ENCODE measurements at places on chromosomes 6 and 20.

DNA sequence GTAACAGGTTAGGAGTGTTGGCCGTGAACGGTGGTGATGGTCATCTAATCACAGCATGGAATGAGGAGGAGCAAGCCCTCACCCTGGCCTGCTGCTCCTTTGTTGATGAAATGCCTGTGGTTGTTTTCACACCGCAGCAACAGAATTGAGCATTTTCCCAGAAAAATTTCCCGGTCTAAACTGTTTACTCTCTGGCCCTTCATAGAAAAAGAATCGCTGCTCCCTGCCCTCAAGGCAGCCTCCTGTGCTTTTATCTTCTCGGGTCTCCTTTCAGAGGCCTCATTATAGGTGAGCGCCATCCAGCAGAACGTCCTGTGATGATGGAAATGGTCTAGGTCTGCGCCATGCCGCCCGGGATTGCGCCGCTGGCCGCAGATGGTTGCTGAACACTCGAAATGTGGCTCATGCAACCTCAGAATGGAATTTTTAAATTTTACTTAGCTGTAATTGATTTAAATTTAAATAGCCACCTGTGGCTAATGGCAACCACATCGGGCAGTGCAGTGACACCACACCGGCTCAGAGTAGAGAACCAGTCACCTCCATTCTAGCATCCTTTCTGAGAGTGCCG, 30.2 kb downstream of the PHACTR3 start:
- no peak for DNase-seq

GRCh38 chr6:130473886-130474285, 108.1 kb downstream of the TMEM200A start:
- no peak for DNase-seq

DNA sequence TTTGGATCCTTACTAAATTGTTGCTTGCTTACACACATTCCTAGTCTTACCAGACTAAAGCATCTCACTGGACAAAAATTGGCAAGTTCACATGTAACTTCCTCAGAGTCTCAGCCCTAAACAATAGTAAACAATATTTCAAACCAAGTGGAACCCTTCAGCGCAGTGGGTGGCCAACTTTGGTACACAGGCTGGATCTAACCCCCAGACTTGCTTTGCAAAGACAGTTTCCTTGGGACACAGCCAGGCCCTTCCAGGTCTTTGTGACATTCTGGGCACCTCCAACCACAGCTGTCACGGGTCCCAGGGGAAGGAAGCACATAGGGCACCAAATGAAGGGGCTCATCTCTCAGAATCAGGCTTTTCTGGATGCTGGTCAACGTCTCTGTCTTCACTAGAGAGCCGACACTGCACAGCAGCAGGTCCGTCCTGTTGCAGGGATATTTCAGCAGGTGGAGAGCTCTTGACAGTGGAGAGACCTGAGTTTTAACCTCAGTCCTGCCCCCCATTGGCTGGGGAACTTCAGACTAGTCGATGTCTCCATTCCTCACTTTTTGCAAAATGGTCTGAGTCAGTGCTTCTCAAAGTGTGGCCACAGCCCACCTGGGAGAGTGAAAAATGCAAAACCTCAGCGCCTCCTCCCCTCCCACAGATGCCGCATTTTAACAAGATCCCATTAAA, 91.4 kb downstream of the BFSP1 start:
- no peak for DNase-seq

DNA sequence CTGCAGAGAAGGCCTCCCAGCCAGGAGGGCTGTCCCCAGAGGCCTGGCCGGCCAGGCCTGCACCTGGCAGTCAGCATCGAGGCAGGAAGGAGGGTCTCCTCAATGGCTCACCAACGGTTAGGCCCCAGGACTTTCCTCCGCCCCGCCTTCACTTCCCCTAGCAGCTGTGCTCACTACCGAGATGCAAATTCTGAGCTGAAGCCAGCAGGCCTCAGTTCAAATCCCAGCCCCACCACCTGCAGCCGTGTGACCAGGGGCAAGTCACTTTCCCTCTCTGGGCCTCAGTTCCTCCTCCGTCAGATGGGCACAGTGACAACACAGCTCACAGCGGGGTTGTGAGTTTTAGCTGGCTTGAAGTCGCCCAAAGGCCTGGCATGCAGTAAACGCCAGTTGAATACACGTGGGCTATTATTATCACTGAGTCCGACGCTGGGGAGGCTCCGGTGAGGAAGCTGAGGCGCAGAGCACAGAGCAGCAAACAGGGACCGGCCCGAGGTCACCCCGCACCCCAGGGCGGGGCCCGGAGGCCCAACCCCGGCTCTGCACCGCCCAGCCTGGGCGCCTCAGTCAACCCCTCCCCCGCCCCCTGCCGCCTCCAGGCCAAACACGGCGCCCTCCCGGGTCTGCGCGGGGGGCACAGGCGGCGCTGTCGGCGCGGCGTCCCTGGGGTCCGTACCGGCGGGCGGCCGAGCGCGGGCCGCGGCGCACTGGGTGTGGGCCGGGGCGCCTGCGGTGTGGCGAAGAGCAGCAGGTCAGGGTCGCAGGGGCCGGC, 671 bp downstream of the E2F1 start:
- peak; percentile 47 for DNase-seq

DNA sequence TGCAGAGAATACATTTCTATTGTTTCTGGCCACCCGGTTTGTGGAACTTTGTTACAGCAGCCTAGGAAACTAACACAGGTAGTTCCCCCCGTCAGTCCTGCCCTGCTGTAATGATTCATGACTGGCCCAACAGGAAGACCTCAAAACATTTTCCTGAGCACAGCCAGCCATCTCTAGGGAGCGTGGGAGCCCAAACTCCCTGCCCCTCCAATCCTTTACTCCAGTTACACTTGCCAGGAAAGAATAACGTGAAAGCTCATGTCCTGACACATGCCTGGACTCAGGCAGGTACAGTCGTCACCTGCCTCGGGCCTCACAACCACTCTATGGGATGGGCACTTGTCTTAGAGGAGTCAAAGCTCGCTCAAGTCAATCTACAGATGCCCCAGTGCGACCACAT, 8.4 kb downstream of the TXNDC5 start:
- DNase-seq = no peak

- DNase-seq = no peak
Measured at GRCh38 chr20:17648315-17648646, 33.8 kb downstream of the RRBP1 start.

GRCh38 chr6:37783856-37784584, 35.5 kb upstream of the ZFAND3 start:
- DNase-seq = no peak

DNA sequence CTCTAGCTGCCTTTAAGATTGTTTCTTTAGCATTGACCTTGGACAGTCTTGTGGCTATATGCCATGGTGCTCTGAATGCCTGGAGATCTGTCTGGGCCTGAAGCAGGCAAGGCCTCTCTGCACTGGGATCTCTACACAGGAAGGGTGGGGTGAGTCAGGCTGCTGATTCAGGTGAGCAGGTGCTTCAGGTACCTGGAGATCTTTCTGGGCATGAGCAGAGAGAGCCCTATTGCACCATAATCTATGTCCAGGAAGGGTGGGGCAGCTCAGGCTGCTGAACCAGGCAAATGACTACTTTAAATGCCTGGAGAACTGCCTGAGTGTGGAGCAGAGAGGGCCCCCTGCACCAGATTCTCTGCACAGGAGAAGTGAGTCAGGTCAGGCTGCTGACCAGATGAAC, 94.5 kb downstream of the TPBG start:
- DNase-seq = no peak

DNA sequence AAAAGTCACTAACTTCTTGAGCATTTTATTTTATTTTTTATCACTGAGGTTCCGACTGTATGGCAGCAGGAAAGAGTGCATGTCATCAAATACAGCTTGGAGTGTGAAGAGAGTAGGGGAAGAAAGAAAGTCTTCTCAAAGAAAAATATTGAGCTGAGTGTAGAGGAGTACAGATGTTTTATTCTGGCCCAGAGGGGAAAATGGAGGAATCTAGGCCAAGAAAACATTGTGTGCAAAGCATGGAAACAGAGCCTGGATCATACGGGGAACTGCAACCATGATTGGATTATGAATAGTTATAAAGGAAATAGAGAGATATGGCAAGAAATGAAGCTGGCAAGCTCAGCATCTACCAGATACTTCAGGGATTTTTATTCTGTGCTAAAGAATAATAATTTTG, 104.2 kb upstream of the SCGN start:
- no peak for DNase-seq

DNA sequence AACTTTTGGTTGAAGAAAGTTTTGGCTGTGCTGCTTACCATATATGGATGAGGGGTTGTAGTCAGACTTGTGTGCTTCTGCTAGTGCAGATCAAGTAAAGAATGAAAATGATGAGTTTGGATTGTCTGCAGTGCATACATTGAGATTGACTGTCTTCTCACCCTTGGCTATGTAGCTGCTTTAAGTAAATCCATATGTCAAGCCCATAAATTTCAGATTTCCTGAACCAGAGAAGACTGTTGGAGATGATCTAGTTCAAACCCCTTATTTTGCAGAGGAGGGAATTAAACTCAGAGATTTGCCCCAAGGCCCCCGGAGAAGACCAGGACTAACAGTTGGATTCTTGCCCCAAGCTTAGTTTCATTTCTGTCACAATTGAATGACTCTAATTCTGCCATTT, 67.2 kb downstream of the PKIB start:
- DNase-seq = no peak

DNA sequence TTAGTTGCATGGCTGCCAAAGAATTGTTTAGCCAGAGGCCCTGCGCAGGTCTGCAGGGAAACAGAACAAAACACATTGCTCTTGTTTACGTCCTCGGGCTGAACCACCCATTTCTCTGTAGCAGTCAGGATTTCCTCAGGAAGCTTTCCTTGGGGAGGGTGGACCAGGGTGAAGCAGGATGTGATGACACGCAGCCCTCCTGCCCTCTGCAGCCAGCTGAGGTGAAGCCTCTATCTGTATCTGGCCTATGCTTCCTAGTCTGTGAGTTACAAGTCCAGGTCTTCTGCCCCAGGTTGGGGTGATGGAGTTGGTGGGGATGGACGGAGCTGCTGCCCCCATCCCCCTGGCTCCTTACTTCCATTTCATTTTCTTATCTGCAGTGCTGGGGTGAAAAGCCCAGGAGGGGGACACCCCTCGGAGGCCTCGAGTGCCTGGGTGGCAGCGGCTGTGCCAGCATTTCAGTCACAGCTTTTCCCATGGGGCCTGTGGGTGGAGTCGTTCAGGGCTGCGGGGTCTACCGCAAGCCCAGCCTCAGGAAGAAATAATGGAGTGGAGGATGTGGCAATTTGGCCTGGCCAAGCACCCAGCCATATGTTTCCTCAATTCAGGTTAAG, 24.9 kb downstream of the SASH1 start:
- DNase-seq = no peak

DNA sequence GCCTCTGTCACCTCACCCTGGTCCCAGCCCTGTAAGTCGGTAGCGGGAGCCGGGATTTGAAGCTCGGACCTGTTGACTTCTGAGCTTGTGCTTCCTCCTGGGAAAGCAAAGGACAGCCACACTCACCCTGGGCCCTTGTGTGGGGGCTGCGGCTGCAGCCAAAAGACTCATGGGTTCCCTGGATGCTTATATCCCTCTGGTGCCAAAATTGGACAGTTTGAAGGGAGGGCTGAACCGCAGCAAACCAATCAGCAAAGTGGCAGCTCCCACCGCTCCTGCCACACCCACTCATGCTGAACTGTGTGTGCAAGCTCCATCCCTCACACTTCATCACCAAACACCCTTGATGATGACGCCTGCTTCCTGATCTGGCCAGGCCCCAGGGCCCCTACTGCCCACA, 3.9 kb upstream of the CCN5 start:
- no peak for DNase-seq

- DNase-seq = no peak
Measured at GRCh38 chr6:85237478-85237877, 212.4 kb upstream of the NT5E start.

DNA sequence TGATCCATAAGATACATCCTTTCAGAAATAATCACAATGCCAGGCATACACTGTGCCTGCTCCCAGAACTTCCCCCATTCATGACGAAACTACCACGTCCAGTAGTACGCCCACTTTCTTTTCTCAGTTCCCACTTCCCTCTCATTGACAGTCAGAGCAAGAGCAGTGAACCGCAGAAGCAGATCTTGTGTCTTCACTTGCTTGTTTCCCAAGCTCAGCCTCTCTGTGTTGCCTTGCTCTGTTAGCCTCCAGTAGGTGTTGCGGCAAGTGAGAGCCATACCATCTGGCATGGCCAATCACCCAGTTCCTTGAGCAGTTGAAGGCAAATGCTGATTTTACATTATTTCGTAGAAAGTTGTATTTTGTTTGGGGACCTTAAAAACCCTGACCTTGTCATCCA, 11.7 kb downstream of the UST start:
- DNase-seq = peak; percentile 84

GRCh38 chr6:10237298-10238038, 177.4 kb downstream of the TFAP2A start:
- no peak for DNase-seq

DNA sequence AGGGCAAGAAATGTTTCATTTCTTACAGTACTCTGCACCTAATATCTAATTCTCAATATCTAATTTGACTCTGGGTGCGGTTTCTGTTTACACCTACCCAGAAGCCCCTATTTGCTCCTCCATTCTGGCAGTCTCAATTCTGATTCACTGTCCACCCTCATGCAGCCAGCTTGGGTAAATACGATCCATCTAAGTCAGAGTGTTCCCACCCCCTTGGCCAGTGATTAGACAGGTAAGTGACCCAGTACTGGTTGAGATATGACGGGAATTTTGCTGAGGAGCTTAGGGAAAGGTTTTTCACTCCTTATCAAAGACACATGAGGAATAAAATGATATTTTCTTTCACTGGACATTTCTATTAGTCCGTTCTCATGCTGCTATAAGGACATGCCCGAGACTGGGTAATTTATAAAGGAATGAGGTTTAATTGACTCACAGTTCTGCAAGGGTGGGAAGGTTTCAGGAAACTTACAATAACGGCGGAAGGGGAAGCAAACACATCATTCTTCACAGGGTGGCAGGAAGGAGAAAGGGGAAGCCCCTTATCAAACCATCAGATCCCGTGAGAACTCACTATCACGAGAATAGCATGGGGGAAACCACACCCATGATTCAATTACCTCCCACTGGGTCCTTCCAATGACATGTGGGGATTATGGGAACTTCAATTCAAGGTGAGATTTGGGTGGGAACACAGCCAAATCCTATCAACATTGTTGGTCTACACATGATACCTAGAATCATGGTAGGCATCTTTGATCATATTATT, 29.4 kb downstream of the GLO1 start:
- DNase-seq = no peak

GRCh38 chr6:92763274-92763584, 656.1 kb downstream of the EPHA7 start:
- DNase-seq = no peak

DNA sequence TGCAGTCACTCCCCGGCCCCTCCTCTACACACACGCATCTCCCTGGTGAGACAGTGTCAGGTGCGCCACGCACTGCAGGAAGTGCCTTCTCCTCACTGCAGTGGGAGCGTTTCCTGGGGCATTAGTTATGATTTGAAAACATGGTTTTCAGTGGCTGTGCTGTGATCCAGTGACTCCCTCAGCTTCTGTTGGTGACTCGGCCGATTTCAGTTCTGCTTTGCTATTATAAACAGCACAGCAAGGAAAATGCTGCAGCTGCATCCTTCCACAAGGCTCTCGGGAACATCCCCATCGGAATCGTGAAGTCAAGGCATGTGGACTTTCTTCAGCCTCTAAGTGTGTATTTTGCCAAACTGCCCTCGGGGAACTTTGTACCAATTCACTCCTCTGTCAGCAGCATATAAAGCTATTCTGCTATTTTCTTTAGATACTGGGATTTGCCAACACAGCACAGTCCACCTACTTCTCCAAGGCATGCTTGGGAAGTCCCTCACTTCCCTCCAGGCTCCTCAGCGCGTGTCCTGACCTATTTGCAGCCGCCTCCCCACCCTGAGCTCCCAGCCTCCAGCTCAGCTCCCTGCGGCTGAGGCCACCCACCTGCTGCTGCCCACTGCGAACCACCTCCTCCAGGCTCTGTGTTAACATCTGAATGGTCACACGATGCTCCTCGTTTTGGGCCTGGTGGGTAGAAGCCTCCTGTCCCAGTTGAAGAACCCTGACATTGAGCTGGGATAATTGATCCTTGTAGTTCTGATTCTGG, 54.5 kb downstream of the GINS1 start:
- DNase-seq = no peak
